ENCODE measurements at places on chromosomes 3 and 15.

DNA sequence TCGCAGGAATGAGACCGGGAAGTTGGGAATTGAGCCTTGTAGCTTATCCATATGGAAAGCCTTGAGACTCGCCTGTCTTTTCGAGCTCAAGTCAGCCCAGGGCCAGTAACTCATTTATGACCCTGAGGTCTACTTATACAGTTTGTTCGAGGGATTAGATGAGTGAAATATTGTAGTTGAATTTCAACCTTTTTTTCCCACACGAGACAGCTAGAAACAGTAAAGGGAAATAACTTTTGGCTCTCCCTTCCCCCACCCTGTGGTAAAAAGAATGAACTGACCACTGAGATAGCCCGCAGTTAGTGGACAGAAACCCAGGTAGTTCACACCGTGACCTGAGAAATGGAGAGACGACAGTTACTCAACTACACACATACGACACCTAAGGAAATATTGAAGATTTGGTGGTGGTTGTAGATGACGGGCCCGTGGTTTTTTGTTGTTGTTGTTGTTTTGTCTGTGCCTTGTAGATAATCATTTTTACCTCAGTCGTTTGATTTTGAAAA, 841 bp downstream of the EIF3J start:
- DNase-seq = no peak

DNA sequence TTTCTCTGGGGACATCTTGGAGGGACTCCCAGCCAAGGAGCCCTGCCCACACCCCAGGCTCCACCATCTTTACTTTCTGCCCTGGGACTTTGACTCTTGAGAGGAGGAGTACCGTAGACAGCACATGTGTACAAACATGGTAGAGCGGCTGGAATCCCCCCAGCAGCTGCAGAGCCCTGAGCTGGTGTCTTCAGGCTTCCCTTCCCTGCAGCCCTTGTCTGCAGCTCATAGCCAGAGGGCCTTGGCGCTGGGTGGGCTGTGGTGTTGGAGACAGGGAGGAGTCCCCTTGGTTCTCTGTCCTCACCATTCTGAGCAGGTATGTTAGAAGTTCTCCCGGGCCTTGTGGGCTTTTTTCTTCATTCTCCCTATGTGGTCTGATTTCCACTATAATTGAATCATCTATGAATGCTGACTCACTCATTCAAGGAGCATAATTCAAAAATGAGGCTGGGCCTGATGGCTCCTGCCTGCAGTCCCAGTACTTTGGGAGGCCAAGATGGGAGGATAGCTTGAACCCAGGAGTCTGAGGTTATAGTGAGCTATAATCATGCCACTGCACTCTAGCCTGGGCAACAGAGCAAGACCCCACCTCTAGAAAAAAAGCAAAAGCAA, 97.8 kb upstream of the MEF2A start:
- DNase-seq = no peak

- no peak for DNase-seq
Measured at GRCh38 chr3:105867712-105868430, 941 bp downstream of the CBLB start.

DNA sequence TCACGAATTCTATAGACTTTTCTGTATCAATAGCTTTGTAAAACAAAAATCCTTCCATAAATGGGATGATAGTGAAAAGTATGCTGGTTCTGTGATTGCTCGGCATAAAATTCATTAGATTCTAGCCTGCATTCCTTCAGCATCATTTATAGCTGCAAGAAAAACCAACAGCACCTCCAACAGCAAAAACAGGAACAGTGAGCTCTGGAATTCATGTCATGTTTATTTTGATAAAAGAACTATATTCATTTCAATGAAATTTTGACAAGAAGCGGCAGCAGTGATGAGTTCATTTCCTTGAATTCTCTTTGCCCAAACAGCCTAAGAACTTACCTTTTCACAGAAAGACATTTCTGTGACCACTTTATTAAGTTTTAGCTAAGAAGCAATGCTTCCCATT, 515.2 kb upstream of the CCDC54 start:
- DNase-seq = no peak

Measured in hippocampal formation (tissue), 2 donors.